ENCODE measurements at places on chromosomes 11 and 22.

DNA sequence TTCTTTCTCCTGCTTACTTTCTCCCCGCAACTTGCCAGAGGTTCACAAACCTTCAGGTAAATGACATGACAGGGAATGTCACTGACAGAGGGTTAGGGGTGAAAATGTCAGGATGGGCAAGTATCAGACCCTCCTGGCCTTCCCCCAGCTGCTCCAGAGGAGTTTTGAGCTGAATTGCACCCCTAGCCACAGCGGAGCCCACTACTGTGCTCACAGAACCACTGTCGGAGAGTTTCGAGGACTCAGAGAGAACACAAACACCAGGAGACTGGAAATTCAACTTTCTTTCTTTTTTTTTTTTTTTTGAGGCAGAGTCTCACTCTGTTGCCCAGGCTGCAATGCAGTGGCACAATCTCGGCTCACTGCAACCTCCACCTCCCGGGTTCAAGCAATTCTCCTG, 21.5 kb upstream of the P2RY2 start:
- no peak for DNase-seq

GRCh38 chr11:496834-497564, 10.0 kb downstream of the RNH1 start:
- DNase-seq = no peak

DNA sequence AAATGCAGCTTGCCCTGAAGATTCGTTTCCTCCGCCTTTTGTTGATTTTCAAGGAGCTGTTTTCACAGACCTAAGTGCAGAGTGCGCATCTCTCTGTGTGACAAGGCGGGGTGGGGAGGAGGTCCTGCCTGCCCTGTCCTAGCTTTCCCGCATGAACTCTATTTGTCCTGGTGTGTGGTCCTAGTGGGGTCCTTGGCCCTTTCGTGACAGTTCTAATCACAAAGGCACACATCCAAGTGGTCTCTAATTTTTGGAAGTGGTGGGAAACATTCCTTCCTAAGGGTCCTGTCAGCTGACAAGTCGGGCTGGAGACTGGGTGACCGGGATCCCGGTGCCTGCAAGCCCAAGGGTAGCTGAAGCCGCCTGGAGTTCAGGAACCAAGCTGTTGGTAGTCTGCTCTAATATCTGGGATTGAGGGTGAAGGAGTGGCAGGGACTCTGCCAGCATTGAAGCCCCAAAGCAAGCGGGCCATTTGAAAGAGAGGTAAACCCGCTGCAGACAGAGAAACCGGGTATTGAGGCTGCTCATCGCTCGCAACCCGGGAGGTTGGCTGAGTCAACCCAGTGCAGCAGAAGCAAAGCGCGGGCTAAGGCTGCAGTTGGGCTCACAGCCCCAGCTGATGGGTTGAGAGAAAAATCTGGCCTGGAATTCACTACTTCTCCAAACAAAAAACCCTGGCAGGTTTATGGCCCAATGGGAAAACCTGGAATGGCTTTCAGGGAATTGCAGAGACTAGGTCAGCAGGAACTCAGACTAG, 28.1 kb upstream of the FBXO3 start:
- DNase-seq = no peak

- DNase-seq = no peak
Measured at GRCh38 chr11:119115484-119116234, 5.7 kb upstream of the HINFP start.

DNA sequence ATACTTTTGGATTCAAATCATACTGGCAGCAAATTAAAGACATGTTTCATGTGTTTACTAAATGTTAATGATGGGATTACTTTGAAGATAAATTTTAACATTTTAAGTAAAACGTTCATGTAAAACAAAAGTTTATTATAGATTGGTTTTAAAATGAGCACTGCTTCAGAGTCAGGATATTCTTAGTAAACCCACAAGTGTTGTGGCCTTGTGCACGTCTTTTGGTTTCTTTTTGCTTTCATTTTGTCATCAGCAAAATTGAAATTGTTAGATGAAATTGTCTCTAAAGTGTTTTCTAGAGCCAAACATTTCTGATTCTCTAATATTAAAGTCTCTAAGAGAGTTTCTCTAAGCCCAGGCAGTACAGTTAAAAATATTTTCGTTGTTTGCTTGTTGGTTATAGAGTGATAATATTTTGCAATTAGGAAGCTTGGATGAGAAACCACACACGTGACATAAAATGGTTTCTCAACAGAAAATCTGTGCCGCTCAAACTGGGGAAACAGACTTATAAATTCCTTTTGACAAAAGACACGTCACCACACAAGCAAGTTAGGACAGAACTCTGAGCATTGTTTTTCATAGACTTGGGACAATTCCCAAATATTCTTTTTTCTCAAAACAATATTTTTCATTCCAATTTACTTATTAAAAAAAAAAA, 164.4 kb downstream of the TEAD1 start:
- DNase-seq = no peak
